Hematopoietic multipotent progenitor cell treated with erythropoietin and hydrocortisone succinate and interleukin-3 and kit ligand, for 6 days (in vitro differentiated cells): ENCODE measurements at places on chromosomes 5 and 9.

DNA sequence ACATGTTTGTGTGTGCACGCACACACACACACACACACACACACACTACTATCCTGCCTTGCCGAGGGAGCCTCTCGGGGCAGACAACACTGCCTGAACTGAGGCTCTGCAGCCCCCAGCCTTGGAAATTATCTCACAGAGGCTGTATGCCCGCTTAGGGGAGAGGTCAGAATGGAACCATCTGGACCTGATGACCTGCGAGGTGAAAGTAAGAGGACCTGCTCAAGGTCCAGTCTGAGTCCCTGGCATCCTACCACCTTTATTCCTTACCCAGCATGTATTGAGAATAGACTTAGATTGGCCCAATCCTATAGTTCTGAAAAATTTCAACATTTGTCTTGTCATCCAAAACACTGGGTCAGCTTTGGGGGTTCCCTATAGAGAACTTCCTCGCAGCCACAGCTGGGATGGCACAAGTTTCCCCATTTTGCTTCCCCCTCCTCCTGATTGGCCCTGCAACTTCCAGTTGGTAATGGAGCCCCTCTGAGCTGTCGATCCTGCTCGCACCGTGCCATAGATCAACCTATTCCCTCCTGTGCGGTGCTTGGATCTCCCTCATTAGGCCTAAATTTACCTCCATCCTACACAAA, 10.2 kb downstream of the MVB12B start:
- no peak for DNase-seq

GRCh38 chr9:120916588-120916987, 10.0 kb downstream of the TRAF1 start:
- DNase-seq, result no peak

DNA sequence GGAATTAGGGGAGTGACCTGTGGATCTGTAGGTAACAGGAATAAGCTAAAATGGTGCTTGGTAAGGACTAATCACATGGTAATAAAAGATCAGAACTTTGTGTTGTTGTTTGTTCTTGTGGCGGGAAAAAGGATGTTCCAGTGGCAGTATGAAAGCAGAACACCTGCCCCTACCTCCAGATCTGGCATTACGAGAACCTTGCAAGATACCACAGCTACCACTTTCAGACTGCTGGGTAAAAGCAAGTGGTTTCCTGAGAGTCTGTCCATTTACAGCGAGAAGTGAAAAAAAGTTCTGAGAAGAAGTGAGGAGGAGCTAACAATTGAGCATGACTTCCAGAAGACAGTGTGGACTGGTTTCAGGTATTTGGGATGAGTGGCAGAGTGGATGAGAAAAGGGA, 252.5 kb downstream of the TLE4 start:
- no peak for DNase-seq

DNA sequence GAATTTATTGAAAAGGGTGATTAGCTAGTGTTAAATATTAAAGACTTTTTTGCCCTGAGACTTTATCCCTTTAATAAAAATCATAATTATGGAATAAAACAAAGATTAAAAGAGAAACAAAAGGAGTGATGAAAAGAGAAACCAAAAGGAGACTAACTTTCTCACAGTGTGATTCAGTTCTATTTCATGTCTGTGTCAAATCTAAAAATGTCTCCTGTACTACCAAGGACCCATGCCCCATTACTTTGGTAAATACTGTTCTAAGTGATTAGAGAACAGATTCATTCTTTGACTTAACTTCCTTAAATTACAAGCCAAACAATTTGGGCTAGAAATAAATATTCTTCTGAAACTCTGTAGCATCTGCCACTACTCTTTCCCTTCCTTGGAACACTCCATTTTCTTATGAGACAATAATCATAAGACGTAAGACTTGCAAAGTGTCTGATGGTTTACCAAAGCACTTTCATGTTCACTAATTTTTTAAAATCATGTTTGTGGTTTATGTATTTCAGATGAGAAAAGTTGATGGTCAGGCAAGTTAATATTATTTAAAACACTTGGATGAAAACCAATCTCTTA, 319.0 kb downstream of the EBF1 start:
- no peak for DNase-seq

DNA sequence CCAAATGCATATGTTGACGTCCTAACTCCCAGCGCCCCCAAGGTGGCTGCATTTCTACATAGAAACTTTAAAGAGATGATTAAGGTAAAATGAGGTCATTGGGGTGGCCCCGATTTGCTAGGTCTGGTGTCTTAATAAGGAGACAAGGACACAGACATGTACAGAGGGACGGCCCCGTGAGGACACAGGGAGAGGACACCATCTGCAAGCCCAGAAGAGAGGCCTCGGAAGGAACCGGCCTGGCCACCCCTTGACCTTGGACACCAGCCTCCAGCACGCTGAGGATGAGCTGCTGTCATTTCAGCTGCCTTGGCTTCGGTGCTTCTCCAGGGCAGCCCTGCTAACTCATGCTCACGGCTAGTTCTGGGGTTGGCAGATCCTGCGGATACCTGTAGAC, 73.2 kb downstream of the MRPL36 start:
- no peak for DNase-seq

DNA sequence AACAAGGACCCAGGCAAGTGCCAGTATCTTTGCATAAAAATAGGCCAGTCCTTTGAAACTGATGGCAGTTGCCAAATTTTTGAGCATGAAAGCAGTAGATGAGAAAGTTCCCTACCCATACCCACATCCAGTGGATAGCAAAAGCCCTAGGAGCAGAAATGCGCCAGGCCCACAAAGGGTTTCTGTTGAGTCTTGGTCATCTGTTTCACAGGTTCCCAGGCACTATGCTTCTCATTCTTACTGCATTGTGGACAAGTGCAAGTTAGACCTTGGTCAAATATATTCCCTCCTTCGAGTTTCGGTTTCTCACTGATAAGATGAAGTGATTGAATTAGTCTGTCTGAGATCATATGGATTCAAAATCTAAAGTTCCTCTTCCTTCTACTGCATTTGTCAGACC, 152.3 kb downstream of the NR3C1 start:
- no peak for DNase-seq
